ENCODE measurements at places on chromosomes 16 and 17.

DNA sequence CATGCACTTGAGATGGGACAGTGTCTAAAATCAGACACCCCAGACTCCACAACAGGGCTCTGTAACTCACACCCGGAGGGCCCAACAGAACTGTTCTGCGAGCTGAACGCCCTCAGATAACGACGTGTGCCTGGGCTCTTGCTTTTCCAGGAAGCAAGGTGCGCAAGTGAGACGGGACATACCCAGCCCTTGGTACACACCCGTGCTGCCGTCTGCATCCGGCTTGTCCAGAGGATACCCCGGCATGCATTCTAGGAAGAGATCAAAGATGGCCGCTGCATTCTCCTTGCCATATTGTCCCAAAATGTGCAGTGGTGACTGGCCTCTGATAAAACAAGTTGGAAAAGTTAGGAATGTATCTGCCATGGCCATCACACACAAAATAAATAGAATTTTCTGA is 29.4 kb downstream of the CYB5D2 start:
- DNase-seq: no peak

DNA sequence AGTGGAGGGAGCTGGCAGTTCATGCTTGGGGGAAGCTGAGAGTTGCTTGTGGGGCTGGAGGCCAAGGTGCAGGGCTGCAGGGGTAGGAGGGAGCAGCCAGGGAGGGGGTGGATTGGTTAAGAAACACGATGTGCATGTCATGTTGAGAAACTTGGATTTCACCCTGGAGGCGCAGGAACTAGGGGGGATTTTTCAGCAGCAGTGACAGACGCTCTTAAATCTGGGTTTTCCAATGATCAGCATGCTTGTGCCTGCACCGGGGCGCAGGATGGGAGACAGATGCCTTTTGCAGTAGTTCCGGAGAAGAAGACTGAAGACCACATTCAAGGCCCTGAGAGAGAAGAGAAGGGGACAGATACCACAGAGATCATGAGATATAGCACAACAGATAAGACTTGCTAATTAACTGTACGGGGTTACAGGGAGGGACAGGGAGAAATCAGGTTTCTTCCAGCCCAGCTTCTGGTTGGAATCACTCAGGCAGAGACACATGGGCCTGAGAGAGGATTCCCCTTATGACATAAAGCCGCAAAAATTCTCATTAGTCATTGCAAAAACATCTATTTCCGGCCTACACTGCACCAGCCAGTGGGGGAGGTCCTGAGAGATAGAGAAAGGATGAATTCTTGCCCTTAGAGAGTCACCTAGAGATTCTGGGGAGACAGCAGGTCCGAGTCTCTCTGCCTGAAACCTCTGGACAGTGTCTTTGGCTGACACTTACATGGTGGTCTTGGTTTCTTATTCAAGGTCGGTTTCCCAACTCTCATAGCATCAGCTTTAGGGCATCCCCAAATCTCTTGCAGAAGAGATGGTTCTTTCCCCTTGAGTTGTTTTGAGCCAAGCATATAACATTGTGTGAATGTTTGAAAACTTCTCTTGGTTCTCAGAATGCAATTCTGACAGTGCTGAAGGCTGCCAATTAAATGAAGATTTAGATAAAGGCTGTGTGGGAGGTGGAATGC is 27.1 kb downstream of the CDH13 start:
- DNase-seq: peak; percentile 71

GRCh38 chr16:5835876-5836275 is 738.3 kb upstream of the EEF2KMT start:
- no peak for DNase-seq

GRCh38 chr16:56604966-56605365 is 3.4 kb upstream of the MT2A start:
- DNase-seq: no peak

DNA sequence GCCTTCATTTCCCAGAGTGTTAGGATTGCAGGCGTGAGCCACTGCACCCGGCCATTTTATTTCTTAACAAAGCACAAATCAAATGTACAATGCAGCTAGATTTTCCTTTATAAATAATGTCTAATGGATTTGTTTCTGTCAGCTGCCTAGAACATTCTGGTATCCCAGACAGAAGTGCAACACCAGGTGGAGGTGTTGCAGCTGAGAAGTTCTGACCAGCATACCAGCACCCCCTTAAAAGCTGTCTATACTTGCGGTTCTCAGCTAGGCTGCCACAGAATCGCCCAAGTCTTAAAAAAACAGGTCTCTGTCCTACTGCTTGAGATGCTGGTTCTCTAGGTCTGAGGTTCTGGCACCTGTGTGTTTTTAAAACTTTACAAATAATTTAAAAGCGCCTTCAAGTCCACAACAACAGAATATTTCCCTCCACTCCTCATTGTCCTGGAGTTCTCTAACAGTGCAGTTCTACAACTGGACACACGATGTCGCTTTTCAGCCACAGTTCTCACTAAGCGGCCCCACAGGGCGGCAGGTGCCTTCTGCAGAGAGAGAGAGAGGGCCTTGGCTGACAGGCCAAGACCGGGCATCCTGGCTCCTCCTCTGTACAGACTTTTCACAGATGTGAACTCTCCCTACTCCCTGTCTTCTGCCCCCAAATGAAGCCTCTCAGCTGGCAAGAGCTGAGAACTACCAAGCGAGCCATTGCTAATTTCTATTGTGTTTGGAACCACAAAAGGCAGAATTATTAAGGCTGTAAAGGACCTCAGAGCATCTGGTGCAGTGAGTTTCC is 32.6 kb upstream of the MEOX1 start:
- peak; percentile 85 for DNase-seq

DNA sequence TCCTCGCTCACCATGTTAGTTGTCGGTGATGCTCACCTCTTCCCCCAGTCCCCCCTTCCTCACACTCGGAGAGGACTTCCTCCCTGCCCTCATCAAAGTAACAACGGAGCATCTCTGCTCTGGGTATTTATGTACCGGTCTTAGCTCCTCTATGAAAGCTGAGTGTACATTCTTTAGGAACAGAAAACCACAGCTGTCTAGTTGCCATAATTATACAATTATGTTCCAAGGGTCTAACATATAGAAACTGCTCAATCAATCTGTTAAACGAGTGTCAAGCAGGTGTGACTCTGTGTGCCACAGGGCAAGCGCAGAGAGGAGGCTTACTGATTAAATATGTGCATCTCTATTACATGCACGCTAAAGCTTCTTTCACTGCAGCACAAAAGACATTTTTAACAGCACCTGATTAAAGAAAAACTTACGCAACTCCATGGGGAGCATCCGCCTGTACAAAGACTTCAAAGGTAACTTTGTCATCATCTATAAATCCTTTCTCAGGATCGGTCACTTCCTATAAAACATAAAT is 37.8 kb downstream of the LITAFD start:
- DNase-seq: no peak

DNA sequence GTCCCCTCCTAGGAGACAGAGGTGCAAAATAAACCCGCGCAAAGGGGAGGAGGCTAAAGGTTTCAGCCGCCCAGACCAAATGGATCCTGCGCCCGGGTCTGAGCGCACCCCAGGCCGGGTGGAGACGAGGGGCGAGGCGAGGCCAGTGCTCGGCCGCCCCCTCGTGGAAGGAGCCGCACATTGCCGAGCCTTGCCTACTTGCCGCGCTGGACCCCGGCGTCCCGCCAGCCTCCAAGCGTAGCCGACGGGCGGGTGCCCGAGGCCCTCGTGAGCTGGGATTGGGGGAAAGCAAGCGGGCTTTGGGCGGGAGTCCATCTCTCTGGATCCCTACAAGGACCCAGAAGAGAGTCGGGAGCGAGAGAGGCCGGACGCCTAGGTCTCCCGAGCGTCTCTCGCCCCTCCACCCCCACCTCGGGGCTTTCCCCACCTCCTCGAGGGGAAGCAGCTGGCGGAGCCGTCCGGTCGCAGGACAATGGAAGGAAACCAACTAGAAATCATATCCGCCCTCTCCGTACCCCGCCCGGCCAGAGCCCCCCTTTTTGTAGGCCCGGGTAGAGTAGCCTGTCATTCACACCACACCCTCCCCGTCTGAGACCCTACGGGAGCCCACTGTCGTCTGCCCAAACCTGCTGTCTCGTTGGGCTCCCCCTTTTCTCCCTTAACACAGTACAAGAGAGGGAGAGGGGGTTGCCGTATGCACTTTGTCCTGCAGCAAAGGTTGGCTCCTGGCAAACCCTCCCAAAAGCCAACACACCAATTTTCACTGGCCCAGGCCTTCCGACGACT is 664 bp upstream of the BCL6B start:
- peak; percentile 94 for DNase-seq
